Putamen (tissue), 1 donor: ENCODE measurements at places on chromosomes 12 and 14.

DNA sequence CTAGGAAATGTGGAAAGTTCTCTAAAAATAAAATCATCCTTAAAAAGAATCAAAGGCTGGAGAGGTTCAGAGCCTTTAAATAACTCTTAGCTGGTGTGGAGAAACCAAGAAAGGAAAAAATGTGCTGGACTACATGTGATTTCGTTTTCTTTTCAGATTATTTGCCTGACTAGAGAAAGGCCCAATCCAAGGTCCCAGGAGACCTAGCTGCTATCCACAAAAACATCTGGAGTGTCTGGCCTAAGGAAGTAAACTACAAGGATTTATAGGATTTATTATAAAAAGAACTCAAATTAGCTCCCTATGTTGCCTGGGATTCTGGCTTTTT, 774 bp upstream of the TMEM30B start:
- DNase-seq, result no peak

GRCh38 chr14:29016050-29016900, 249.7 kb downstream of the FOXG1 start:
- no peak for DNase-seq

DNA sequence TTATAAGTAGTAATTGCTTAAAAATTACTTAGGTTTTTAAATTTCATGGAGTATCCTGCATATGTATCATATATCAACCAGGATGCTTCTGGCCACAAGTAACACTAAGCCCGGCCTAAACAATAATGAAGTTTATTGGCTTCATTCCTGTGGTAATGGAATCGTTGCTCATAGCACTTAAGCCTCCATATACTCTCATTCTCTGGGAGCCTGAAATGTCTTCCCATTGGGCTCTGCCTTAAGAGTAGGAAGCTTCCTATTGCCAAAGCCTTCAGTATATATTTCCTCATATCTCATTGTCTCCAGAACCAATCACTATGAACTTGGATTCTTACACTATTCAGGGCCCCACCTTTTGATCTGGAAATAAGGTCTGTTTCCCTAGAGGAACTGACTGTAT, 83.8 kb upstream of the DNM1L start:
- no peak for DNase-seq

- no peak for DNase-seq
Measured at GRCh38 chr12:50734409-50735263, 29.3 kb upstream of the ATF1 start.

DNA sequence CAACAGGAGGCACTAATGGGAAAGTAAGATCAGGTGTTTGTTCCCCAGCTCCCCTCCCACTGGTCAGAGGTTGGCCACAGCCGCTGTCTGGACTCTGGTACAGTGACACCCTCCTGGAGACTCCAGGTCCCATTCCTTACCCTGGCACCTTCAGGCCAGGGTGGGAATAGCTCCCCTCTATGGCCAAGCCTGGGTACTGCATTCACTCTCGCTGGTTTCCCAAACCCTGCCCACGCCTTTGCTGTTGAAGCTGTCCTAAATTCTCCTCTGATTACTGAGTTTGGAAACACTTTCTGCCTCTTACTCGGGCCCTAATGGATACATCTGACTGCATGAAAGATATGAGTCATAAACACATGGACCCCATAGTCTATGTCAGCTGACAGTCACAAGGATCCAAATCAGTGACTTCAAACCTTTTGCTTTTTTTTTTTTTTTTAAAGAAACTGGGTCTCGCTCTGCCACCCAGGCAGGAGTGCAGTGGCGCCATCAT, 17.9 kb downstream of the HRK start:
- no peak for DNase-seq
